ENCODE measurements at places on chromosomes 12 and 14.

DNA sequence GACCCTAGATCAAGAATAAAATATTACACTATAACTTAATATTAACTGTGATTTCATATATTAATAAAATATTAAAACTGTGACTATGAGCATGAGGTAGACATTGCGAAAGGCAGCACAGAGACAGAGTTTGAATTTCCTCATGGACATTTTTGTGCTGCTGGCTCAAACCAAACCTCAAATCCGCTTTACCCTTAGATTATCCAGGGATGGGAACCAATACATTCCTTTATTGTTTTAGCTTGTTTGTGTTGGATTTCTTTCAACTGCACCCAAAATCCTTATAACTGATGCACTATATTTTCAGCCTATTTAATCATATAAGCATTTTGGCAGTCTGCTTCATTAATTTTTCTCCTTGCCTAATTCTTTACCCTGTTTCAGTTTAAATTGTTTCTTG, 436.7 kb downstream of the ATP23 start:
- DNase-seq = no peak

DNA sequence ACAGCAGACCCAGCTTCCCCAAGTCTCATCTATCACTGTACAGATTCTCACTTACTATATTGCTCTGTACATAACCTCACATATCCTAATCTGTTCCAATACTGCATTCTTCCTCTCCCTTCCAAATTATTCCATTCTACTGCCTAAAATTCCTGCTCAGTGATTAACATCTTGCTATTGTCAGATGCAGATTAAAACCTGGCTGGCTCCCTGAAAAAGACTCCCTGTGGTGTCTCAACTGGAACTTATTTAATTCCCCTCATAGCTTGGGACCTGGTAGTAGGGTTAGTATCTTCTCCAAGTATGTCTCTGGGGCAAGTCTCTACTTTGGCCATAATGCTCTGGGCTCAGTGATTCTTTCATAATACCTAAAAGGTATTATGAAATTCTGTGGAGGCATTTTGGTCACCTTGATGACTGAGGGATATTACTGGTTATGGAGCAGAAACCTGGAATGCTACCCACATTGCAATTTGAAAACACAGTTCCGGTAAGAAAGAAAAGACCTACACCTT, 55.8 kb downstream of the PAWR start:
- DNase-seq = no peak

GRCh38 chr14:103763730-103764488, 48.3 kb downstream of the ZFYVE21 start:
- no peak for DNase-seq

GRCh38 chr14:90675399-90675798, 140.8 kb downstream of the TTC7B start:
- no peak for DNase-seq

DNA sequence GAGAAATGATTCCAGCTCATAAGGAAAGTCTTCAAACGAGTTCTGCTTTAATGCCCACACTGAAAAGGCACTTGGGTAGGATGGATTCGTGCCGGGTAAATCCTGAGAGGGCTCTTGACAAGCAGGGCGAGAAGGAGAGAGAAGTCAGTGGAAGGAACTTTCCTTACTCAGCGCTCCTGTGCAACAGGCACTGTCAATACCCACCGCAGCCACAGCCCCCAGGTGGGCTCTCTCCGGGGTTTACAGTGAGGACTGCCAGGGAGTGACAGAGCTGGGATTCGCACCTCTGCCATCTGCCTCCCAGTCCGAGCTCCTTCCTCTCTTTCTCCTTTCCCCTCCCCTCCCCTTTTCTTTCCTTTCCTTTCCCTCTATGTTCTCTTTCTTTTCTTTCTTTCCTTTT, 118.7 kb downstream of the BEGAIN start:
- no peak for DNase-seq

- no peak for DNase-seq
Measured at GRCh38 chr14:92655419-92656201, 92.8 kb downstream of the LGMN start.

DNA sequence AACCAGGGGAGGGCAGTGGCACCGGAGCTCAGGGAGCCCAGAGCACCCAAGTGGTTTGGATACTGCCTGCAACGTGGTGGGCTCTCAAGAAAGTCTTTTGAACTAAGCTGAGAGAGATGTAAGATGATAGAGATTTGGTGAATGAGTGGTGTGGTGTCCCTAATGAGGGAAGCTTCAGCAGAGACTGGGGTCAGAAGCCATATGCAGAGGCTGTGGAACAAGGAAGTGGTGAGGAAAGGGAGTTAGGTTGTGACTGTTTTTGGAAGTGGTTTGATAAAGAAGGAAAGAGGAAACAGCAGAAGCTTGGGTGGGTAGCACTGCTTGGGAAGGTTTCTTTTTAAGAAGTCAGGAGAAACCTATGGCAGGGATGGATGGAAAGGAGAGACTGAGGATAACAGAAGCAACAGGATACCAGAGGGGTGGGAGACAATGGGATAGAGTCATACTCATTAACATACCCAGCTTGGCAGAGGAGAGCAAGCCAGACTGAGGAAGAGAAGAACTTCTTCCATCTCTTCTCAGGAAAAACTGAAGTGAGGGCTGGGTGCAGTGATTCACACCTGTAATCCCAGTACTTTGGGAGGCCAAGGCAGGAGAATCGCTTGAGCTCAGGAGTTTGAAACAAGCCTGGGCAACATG, 24.1 kb downstream of the SLC4A8 start:
- no peak for DNase-seq

GRCh38 chr14:67650151-67650550, 24.3 kb downstream of the VTI1B start:
- DNase-seq = no peak

- no peak for DNase-seq
Measured at GRCh38 chr14:50822501-50823042, 8.4 kb downstream of the NIN start.

- no peak for DNase-seq
Measured at GRCh38 chr12:121765573-121765972, 27.9 kb downstream of the RHOF start.

DNA sequence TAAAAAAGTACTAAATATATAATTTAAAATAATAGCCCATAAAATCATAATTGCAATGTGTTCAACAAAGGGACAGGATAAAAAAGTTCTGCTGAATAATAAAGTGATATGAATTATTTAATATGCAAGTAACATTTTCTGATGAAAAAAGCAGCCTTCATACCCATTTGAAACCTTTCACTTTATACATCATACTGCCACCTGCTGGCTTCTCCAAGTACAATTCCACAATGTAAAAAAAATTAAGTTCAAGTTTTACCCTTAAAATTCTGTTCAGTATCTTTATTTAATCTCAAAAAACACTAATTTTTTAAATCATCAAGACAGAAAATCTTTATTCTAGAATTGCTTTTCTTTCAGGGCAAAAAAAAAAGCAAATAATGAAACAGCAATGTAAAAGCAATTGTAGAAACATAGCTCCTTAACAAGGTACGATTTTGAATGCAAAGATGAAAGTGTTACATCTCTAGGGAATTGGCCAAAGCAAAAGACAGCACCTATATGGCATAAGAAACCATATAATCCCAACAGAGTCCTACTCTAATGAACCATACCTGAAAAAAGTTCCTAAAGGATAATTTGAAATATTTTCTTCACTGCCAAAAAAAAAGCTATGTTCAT, 15.0 kb downstream of the MDM1 start:
- DNase-seq = peak; percentile 3

DNA sequence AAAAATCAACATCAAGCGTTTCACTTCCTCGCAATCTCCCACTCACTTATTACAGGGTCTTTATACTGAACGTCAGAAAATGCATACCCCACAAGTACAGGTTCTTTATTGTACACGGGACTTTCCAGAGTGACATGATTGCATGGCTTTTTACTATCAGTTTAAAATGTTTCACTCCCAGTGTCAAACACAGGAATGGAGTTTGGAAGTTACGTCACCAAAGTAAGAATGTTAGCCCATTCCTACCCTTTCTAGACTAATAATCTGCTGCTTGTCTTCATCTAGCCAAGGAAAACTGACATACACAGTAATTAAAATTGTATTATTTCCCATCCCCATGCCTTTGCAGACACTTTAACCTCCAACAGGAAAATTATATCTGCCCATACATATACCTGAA, 624.2 kb downstream of the BCL11B start:
- DNase-seq = no peak

- no peak for DNase-seq
Measured at GRCh38 chr14:67544590-67544989, 11.5 kb downstream of the PLEKHH1 start.

Data from NCI-H1048 (cell line).